ENCODE measurements at places on chromosomes 2 and 18.
A peak's percentile ranks its signal among the peaks of the same experiment; 100 is the strongest.

GRCh38 chr2:100211521-100211920 is 69.1 kb upstream of the AFF3 start:
- no peak for DNase-seq

GRCh38 chr2:127479866-127480743 is 46.2 kb downstream of the IWS1 start:
- no peak for DNase-seq

DNA sequence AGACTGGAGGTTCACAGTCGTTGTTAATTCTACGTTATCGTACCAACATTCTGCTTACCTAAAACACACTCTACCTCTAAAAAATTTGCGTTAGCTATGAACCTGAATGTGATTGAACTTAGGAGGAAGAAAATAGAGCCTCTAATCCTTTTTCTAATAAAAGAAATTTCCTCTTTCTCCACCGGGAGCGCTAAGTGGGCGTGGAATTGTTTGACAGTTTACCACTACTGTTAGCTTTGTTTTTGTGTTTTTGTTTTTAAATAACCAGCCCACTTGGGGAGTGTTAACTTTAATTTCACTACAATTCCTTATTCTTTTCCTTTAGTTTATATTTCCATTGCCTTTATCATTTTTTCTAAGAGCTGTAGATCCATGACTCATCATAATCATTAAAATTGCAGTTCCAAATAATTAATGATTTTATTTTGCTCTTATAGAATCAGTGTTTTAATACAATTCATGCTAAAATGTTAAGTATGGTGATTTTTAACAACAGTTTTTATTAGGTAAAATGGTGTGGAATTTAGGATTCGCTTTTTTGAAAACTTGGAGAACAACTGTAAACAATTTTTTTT is 55.0 kb upstream of the ITM2C start:
- no peak for DNase-seq

- DNase-seq = no peak
Measured at GRCh38 chr2:55899881-55900280, 23.7 kb downstream of the EFEMP1 start.

DNA sequence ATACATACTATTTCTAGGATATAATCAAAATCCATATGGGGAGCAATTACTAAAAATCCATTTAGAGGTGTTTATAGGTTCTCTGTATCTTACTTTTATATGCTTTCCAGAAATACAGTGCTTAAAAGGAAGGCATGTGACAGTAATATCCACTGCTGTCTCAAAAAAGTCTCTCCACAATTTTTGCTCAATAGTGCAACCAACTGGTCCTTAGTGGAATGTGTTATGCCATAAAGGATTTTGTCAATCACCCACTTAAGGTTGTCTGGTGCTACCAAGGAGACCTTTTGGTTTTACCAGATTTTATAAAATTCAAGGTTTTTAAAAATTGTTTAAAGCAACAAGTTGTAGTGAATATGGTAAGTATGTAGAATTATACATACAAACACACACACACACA is 328.5 kb upstream of the DSEL start:
- DNase-seq = no peak

- no peak for DNase-seq
Measured at GRCh38 chr2:108239786-108240185, at the start of gene SULT1C3. TSS of gene SULT1C3 (plus strand) at chr2:108239968. CDS start at chr2:108247195, 7,227 bp downstream.

- no peak for DNase-seq
Measured at GRCh38 chr18:41966943-41967342, 11.9 kb downstream of the PIK3C3 start.

DNA sequence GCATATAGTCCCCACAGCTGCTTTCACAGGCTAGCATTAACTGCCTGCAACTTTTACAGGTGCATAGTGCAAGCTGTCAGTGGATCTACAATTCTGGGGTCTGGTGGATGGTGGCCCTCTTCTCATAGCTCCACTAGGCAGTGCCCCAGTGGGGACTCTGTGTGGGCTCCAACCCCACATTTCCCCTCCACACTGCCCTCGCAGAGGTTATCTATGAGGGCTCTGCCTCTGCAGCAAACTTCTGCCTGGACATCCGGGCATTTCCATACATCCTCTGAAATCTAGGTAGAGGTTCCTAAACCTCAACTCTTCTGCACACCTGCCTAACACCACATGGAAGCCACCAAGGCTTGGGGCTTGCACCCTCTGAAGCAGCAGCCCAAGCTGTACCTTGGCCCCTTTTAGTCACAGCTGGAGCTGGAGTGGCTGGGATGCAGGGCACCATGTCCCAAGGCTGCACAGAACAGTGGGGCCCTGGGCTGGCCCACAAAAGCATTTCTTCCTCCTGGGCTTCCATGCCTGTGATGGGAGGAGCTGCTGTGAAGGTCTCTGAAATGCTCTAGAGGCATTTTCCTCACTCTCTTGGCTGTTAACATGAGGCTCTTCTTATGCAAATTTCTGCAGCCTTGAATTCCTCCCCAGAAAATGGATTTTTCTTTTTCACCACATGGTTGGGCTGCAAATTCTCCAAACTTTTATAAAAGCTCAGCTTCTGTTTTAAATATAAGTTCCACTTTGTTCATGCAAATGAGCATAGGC is 59.3 kb downstream of the KDM3A start:
- DNase-seq = no peak

DNA sequence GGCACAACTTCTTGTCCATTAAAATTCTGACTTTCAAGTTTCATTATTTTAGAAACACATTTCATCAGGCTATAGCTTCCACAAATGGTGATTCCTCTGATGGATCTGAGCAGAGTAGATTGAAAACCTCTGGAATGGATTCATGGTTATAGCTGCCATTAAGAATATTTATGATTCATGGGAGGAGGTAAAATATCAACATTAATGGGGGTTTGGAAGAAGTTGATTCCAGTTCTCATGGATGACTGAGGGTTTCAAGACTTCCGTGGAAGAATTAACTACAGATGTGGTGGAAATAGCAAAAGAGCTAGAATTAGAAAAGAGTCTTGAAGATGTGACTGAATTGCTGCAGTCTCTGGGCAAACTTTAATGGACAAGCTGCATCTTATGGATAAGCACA is 797.4 kb downstream of the SUCLG1 start:
- DNase-seq = no peak

- no peak for DNase-seq
Measured at GRCh38 chr2:74693213-74693612, 39.2 kb downstream of the SEMA4F start.

GRCh38 chr2:156332284-156332533 is 312 bp downstream of the NR4A2 start:
- no peak for DNase-seq

DNA sequence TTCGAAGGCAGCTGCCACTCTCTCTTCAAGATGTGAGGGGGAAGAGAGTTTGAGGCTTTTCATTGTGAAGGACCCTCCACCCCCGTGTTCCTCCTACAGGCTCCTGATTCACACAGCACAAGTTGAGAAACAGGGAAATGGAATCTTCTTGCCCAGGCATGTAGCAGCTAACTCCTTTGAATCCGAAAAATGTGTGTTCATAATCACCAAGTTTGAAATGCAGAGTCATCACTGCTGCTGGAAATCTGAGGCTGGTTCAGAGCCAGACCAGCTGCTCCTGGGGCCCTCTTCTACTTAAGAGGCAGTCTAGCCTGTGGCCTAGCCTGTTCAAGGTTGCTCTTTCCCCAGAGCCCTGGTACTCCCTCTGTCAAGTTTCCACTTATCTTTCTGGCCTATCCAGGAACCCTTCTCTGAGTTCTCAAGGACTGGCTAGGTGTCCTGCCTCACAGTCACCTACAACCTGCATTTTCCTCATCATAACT is 166.4 kb downstream of the TMEM247 start:
- peak; percentile 82 for DNase-seq

- no peak for DNase-seq
Measured at GRCh38 chr2:29502460-29502911, 387.3 kb downstream of the CLIP4 start.

DNA sequence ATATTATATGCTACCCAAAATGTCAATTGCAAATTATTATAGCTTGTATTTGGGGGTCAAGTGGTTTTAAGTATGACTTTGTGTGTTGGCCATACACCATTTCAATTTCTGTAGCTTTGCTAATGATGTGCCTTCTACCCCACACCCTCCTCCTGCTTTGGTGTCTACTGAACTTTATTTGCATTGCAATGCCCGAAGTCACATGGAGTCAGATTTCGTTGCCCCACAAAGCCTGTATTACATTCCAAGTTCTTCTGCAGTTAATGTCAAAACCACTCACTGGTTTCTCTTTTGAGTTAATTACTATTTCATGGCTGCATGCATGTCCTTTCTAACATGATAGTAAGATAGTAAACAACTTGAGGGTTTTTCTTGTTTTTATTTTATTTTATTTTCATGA is 528.9 kb downstream of the RIT2 start:
- DNase-seq = no peak

- no peak for DNase-seq
Measured at GRCh38 chr18:46278481-46279465, 174.6 kb downstream of the HAUS1 start.

GRCh38 chr2:224222291-224222690 is 179.6 kb downstream of the FAM124B start:
- DNase-seq = no peak

DNA sequence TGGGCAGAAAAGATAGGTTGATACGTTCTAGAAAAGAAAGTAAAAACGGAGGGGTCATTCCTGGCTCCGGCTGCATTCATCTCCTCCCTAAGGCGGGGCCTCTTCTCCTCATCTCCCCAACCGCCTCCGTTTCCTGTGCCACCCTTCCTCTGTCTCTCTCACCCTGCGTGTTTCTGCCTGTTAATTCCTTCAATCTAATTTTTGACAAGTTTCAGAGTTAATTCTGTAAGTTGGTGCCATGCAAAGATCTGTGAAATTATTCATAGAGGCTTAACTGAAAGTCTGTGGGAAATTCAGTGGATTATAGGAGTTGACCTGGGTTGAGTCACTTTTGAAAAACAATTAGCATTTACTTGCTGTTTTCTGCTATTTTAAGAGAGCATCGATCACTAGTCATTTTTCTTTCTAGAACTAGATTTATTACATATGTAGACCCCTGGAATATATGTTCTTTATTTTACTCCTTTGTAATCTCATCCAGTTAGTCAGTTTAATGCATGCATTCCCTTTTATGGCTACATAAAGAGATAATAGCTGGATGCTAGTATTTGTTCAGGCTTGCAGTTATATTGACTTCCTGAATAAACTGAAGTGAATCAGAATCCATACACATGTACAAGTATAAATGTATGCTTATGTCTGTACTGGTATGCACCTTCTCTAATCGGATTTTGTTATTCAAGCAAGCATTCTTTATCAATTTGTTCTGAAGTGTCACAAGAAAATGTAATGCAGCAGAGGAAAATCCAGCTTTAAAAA is 91.1 kb downstream of the EML6 start:
- DNase-seq = peak; percentile 60

GRCh38 chr2:18078216-18078615 is 199.7 kb downstream of the KCNS3 start:
- DNase-seq = no peak

DNA sequence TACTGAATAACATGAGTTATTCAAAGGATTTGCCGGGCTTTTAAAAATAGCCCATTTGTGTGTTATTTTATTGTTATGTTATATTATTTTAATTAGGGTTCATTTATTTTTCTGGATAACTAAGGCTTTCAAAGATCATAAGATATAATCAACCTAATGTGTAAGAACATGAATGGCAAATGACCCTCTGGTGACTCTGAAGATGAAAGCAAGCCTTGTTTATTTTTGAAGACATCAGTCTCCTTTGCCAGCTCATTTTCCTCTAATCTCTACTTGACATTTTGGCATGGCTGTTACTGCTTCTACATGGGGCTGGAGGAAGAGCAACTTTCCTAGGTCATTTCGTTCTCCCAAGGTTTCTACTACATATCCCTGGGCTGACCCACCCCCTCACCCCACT is 10.6 kb downstream of the FAP start:
- no peak for DNase-seq

GRCh38 chr2:115201386-115201785 is 758.9 kb downstream of the DPP10 start:
- DNase-seq = no peak

- DNase-seq = no peak
Measured at GRCh38 chr18:43681661-43682060, 404.4 kb upstream of the SYT4 start.

GRCh38 chr18:2223449-2223848 is 347.9 kb downstream of the METTL4 start:
- peak; percentile 34 for DNase-seq

DNA sequence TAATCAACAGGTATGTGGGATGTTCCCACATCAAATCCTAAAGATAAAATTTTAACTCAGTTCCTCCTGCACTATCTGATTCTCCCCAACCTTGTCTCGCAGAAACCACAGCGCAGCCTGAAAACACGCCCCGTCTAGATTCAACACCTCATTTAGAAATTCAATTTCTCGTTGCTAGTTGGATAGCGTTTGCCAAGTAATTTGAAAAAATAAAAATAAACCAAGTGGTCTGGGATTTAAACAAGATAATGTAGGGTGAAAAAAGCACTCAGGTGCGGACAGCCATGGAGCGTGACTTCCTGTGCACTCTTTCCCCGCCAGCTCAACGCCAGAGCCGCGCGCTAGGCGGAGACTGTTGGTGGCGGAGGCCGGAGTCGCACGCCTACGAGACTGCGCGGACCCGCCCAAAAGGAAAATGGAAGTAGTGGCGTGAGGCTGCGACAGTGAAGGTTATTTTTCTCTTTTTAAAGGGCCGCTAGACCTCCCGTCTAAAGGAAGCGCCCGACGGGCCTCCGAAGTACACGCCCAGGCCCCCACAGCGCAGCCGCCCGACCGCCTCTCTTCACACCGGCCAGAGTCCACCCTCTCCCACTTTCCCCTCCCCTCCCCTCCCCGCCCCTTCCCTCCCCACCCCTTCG is 615 bp upstream of the CCNT2 start:
- DNase-seq = no peak

DNA sequence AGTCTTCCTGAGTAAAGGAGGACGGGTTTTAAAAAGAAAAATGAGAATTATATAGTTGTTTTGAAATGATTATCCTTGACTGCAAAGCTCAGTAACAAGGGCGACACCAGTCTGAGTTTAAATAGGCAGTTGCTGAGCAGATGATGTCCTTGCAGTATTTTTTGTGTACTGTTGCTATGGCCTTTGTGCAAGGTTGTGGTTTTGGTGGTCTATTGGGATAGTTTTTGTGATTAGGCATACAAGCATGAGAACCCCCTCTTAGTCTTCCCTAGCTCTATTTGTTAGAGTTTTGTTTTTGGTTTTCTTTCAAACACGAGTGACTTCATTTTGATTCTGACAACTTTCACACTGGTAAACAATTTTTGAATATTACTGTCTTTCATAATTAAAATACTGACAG is 64.1 kb downstream of the TAF4B start:
- no peak for DNase-seq

DNA sequence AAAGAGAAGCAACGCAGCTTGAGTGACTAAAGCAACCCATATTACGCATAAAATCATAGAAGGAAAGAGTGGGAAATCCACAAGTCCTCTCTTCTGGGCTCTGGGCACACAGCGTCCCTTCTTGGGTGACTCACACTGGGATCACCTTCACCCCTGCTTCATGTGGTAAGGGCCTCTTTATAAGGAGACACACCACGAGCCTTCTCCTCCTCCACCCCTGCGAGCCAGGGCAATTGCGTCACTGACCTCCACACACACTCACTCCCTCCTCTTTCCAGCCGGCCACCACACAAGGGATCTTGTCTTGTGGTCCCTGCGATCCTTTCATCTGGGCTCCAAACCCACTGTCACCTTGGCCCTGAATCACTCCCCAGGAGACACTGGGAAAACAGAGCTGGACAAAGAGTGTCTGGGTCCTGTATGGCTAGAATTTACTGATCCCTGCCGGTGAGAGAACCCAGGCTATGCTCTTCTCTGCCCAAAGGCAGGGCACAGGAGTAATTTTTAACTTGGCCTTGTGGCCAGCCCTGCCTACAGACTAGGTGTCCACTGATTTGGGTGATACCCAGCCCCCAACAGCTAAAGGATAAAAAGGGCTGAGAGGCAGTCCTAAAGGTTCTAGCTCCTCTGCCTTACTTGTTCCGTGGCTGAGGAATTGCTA is 35.3 kb downstream of the NHEJ1 start:
- no peak for DNase-seq
